Activated CD4-positive, alpha-beta T cell treated with anti-CD3 and anti-CD28 coated beads, Interleukin-2, amount 10 ng/mL, durations not matched to agents 24 days and 14 days (primary cell): ENCODE measurements at places on chromosomes 16 and 17. TPM values are rescaled to one million over a fixed set of nuclear protein-coding genes. Genes with fewer than 3 reads are reported as not detected.

DNA sequence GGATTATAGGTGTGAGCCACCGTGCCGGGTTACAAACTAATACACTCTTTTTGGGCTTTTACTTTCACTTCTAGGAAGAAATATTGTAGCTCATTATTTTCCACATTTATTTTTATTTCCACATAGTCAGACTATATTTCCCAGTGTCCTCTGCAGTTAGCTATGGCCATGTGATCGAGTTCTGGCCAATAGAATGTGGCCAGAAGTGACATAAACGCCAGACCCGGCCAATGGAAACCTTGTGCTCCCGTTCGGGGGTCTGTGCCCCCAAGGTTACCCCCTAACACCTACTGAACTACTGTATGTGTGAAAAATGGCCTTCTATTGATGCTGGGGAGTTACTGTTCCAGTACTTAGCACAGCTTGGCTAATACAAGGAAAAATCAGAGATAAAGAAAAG, 13.2 kb upstream of the RPTOR start:
- DNase-seq, result no peak

GRCh38 chr16:67659675-67660563, at the start of gene ACD:
ACD (minus strand) TSS chr16:67660260; CDS start chr16:67660220, 40 bp downstream.
- DNase-seq, result peak; percentile 99

DNA sequence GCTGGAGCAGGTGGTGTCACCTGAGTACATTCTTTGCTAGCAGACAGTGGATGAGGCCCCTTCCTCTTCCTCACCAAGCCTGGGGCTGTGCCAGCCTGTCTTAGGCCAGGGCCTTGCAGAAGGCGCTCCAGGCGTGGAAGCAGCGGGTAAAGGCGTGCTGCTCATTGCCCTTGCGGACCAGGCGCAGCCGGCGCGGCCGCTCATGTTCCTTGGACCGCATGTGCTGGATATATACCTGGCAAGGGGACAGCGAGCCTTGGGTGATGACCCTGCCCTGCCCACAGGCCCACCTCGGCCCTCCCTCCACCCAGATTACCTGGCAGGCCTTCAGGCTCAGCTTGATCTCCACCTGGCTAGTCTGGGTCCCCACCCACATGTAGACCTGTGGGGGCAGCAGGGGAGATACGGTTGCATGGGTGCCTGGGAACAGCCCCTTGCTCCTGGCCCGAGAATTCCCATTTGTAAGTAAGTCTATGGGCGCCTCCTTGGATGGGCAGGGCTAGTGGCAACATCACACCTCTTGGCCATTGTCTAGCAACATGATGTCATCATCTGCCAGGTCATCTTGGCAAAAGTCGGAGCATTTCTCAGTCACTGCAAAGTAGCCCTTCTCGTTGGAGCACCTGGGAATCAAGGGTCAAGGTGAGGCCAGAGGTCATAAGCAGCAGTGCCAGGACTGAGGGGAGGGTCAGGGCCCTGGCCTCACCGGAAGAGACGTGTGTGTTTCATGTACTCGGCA, 13.3 kb downstream of the FLII start:
- DNase-seq, result no peak

DNA sequence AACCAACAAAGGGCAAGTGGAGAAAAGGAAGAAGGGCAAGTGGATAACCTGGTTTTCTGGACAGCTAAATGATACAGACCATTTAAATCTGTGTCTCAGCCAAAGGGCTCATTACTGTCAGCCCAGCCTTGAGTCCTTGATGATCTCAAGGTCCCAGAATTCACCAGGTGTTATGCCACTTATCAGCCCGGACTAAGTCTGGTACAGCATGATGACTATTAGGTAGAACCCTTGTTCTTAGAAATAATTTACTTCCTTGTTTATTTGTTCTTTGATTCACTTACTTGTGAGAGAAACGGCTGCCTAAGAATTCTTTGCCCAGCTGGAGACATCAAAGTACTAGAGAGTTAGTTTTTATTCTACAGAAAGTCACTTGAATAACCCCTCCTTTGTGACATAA, 3.5 kb downstream of the PDILT start:
- DNase-seq, result no peak

TP53TG3D gene
- 0.35 TPM in 1 of 2 replicates, not detected in the other for total RNA-seq

DNA sequence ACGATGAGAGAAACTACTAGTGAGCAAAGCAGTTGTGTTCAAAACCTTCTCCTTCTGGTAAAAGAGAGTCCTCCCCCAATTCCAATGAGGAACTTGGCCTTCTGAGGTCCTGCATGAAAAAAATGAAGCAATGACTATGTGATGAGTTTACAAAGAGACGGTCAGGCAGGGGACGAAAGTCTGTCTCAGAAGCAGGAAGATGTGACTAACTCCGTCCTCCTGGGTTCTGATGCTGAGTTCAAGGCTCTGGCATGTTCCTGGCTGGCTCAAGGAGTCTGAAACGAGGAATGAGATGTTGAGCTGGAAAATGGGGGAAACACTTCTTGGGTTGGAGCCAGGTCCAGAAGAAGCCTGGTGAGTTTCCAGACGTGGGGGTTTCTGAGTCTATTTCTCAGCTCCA, 129.6 kb downstream of the CPPED1 start:
- DNase-seq, result no peak

EPOP gene
- 52.1 and 54.9 TPM in 2 replicates for total RNA-seq

GRCh38 chr16:84266451-84266850, 26.6 kb upstream of the KCNG4 start:
- DNase-seq, result peak; percentile 73

DNA sequence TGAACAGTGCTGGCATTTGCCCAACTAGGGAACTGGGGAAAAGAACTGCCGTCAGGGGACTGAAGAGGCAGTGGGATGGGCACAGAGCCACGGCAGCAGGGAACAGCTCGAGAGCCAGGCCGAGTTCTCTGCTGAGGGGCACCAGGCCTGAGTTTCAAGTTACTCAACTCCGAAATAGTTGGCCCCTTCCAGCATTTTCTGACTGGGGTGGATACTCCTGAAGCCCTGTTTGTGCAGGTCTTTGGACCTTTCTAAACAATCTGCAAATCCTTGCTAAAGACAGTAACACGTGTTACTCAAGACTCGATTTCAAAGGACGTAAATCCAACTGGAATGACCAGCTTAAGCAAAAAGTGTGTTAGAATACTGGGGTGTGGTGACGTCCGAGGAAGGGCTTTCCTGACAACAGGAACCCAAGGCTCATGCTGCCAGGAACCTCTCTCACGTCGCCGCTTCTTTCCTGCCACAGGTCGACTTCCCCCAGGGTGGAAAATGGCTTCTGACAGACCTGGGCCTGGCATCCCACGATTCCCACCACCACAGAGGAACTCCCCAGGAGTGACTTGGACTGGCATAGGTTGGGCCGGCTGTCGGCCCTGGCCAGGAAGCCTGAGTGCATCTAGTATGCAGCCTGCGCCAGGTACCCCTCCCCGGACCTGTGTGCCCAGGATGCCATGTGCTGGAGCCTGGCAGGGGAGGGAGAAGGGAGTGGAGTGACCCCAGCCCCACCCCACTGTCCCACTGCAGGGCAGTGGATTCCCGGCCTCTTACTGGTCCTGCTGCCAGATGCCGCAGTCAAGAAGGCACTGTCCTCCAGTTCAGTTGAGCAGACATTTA, 71.9 kb downstream of the N4BP1 start:
- no peak for DNase-seq

DNA sequence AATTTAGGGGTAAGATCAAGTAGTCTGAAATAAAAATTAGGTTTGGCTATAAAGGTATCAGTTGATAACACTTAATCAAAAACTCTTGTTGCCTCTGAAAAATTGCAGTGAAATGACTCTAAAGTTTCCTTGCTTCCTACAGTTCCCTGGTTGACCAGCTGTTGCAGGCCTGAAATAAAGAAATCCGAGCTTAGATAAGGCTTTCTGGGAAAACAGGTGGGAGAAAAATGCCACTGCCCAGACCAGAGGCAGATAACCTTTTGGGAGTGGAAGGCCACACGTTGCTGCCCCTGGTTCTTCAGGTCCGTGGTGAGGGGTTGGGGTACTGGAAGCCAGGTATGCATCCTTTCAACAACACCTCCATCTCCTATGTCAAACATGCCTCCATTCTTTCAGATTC, 111.3 kb downstream of the HS3ST3A1 start:
- no peak for DNase-seq

GRCh38 chr17:74235040-74235581, 21.7 kb downstream of the TTYH2 start:
- DNase-seq, result no peak

- no peak for DNase-seq
These were observed 238.0 kb downstream of the SNX29 start for GRCh38 chr16:12214509-12214908.

TMEM101 gene
- total RNA-seq, result 27.5 and 32.8 TPM in 2 replicates

DNA sequence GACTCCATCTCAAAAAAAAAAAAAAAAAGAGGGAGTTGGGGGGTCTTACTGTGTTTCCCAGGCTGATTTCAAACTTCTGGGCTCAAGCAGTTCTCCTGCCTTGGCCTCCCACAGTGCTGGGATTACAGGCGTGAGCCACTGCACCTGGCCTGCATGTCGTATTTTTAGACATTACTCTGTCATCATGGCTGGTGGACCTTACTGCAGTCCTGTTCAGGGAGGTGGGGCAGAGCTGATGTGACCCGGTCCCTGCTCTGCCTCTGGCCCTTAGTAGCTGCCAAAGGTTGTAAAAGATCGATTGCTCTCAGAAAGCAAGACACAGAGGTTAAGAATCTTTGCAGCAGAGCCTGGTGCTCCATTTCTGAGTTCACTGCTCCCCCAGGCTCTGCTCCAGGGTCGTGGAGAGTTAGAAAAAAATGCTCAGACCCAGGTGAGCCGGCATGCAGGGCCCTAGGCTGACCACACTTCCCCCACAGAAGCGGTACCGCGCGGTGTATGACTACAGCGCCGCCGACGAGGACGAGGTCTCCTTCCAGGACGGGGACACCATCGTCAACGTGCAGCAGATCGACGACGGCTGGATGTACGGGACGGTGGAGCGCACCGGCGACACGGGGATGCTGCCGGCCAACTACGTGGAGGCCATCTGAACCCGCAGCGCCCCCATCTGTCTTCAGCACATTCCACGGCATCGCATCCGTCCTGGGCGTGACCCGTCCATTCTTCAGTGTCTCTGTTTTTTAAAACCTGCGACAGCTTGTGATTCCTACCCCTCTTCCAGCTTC, 7.1 kb upstream of the LASP1NB start:
- DNase-seq, result no peak

DNA sequence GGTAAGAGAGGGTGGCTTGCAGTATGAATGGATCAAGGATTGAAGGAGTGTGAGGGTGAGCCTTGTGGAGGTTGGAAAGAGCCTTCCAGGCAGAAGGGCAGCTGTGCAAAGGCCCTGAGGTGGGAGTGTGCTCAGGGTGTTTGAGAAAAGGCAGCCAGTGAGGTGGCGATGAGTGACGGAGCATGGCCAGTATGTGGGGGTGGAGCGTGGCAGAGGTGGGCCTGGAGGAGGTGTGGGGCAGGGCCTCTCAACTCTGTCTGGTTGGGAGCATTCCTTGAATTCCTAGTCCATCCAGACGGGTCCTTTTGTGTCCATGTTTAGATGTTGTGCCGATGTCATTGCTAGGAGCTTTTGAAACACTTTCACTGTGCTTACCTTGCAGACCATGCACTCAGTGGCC, 51.3 kb downstream of the EPN2 start:
- DNase-seq, result no peak

SECTM1 gene
- total RNA-seq, result 4.3 and 4.6 TPM in 2 replicates

SMARCE1 gene
- 122 and 125 TPM in 2 replicates for total RNA-seq

GPR179 gene
- total RNA-seq, result not detected in 2 replicates

NFATC2IP gene
- 108 and 112 TPM in 2 replicates for total RNA-seq

DNA sequence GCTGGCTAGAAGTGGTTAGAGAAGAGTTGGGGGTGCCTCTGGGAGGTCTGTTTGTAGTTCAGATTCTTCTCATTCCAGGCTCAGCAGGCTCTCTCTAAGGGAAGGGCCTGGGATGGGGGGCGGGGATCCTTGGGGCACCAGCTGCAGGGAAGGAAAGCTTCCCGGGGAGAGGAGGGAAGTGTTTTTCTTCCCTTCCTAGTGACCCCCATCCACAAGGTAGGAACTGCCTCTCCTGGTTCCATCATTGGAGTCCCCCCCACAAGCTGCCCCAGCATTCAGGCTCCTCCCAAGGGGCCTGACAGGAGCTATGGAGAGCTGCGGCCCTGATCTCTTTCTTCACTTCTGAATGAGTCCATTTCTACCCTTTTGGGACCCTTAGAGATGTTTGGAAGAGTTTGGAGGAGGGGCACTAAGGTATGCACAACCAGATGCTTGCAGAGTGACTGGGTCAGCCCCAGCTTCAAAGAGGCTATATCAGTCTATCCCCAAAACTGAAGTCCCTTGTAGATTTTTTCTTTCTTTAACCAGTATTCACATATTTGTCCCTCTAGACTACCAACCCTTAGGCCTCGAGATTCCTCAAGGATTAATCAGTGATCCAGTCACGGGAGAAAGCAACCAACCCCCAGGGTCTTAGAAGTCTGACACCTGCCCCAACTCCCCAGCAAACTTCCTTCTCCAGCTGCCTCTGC, 13.9 kb upstream of the FZD2 start:
- DNase-seq, result no peak

DNA sequence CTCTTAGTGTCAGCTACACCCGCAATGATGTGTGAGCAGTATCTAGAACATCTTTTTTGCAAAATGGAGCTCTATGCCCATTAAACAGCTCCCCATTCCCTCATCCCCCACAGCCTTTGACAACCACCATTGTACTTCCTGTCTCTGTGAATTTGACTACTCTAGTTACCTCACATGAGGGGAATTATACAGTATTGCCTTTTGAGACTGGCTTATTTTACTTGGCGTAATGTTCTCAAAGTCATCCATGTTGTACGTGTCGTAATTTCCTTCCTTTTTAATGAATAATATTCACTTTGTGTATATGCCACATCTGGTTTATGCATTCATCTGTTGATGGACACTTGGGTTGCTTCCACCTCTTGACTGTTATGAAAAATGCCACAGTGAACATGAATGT, 23.2 kb upstream of the CCL22 start:
- no peak for DNase-seq

DNA sequence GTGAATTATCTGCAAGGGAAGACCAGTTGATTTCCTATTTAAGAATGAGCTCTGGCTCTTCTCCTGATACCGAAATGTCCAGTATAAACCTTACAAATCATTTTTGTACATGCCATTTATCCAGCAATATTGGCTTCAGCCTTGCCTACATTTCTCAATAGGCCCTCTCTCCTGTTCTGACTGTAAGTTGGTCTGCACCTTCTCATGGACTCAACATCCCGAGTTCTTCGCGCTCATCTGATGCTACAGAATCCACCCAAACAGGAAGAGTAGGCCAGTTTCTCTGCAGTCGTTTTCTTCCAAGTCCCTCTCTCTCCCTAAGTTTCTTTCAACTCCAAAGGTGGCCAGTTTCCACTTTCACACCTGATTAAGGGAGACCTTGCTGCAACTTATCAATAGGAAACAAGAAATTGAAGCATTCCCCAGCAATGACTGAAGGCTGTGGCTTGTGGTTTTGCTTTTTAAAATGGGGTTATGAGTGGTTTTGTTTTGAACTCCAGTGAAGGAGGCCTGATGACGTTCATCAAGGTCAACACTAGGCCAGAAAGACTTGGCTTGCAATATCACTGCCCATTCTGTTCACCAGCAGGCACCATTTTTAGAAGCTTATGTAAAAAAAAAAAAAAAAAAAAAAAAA, 383.0 kb downstream of the MAF start:
- peak; percentile 80 for DNase-seq

GINS2 gene
- total RNA-seq, result 87.4 and 93.0 TPM in 2 replicates

GLIS2 gene
- 1.0 and 1.4 TPM in 2 replicates for total RNA-seq
